SW 1271 (cell line): ENCODE measurements at places on chromosomes 5 and 9.

- DNase-seq = no peak
Measured at GRCh38 chr5:172173564-172174153, 14.4 kb downstream of the STK10 start.

DNA sequence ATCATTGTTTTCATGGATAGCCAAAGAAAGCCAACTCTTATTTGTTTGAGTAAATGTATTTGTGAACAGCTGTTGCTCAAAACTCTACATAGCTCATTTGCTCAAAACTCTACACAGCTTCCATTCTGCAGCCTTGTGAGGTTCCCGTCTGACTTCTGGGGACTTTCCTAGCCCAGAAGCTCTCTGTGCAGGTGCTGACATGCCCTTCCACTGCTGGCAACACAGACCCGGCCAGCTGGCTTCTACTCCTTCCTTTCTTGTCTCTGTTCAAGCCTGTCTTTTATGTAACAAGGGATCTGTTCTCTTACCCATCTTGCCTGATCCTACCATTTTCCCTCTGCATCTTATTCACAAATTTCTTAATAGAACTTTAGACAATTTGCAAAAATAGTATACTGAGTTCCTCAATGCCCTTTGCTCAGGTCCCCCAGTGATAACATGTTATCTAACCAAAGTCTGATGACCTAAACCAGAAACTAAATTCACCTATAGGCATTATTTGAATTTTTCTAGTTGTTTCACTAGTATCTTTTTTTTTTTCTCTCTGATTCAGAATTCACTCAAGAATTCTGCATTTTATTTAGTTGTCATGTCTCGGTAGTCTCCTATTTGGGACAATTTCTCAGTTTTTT is 556.5 kb upstream of the SEMA6A start:
- no peak for DNase-seq

- DNase-seq = no peak
Measured at GRCh38 chr9:33714989-33715388, 80.4 kb upstream of the PRSS3 start.

GRCh38 chr5:75727931-75728330 is 10.7 kb upstream of the POC5 start:
- DNase-seq = no peak

- DNase-seq = no peak
Measured at GRCh38 chr9:76877961-76878360, 28.0 kb downstream of the PRUNE2 start.

- DNase-seq = no peak
Measured at GRCh38 chr9:113296796-113297558, 6.2 kb downstream of the RNF183 start.

DNA sequence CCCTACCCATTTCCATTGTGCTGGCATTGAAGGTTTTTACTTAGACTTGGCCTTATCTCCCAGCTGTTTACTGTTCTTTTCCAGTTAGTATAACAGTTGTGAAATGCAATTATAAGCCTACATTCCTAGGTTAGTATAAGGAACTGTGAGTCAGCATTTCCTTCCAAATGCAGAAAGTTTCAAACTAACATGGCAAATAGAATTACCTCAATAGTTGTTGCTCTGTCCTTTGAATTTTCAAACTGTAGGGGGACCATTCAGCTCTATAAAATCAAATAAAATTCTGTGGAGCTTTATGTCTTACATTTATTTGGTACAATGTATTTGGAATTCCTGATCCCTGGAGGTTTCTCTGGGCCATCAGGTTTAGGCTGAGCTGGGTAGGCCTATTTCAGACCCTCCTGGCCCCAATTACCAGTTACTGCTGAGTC is 47.2 kb downstream of the ARHGEF28 start:
- DNase-seq = no peak

DNA sequence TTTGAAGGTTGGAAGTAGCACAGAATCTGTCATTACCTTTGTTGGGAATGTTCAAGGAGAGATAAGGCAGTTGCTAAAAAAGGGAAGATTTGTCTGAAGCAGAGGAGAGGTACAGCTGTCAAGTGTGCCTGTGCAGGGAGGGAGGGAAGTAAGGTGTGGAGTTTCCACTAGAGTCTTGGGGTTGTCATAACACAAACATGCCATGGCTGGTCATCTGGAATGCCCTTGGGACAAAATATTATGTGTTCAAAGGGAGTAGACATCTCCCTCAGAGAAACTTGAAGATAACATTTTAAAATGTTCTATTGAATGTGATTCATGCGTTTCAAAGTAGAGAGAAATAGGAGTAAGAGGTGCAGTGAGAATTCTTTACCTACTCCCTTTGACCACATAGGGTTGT is 95.0 kb downstream of the MUSK start:
- no peak for DNase-seq

GRCh38 chr5:83608122-83608521 is 112.5 kb downstream of the HAPLN1 start:
- peak; percentile 1 for DNase-seq

DNA sequence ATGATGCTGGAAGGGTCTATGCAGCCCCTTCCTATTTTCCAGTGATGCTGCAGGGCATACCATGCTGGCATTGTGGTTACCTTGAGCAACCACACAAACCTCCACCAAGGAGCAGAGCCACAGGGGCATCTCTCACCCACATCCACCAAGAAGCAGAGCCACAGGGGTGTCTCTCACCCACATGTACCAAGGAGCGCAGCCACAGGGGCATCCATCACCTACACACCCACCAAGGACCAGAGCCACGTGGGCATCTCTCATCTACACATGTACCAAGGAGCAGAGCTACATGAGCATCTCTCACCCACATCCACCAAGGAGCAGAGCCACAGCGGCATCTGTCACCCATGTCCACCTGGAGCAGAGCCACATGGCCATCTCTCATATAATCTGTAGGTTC is 8.8 kb upstream of the GM2A start:
- DNase-seq = no peak

GRCh38 chr5:136123236-136123768 is 9.3 kb upstream of the SMAD5 start:
- no peak for DNase-seq

DNA sequence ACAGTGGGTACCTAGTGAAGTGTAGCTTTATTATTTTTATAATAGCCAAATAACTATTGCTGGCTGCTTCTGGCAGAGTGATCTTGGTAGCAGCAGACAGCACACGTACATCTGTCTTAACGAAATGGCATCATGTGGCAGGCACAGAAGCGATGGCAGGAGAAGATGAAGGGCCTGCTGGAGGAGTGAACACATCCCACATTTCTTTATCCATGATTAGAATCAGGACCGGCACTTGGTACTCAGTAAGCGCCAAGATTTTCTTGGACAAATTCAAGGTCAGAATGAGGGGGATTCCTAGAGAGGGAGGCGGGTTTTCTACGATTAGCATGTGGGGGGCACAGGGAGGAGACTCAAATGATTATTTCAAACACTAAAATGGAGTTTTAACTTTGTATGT is 23.0 kb upstream of the ZNF366 start:
- DNase-seq = no peak

DNA sequence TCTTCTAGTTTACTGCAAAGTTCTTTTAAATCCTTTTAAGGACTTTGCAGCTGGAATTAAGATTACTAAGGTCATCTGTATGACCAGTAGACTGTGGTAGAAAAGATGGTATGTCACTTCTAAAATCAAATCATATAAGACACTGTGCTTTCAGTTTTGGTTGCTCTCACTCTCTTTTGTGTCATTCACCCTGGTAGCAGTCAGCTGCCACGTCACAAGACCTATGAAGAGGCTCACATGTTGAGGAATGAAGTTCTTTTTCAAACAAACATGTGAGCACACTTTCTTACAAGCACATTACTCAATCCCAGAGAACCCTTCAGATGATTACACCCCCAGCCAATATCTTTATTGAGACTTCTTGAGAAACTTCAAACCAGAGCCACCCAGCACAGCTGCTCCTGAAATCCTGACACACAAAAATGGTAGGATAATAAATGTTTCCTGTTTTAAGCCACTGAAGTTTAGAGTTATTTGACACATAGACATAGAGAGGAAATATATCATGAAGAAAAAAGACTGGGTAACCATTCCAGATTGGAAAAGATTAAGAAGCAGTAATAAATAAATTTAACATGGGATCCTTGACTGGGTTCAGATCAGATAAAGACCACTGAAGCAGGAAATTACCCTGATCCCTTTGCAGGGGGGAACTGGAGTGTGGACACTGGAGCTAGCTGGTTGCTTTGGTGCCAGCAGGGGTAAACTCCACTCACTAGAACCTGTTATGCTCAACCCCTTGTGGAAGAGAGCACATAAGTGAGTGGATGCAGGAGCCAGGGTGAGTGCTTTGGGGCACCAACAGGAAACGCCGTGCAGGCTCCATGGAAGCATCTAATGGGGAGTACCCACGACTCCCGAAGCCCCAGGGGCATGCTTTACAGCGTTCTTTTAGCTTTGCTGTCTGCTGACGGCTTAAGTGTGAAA is 64.1 kb downstream of the SLCO4C1 start:
- DNase-seq = no peak

DNA sequence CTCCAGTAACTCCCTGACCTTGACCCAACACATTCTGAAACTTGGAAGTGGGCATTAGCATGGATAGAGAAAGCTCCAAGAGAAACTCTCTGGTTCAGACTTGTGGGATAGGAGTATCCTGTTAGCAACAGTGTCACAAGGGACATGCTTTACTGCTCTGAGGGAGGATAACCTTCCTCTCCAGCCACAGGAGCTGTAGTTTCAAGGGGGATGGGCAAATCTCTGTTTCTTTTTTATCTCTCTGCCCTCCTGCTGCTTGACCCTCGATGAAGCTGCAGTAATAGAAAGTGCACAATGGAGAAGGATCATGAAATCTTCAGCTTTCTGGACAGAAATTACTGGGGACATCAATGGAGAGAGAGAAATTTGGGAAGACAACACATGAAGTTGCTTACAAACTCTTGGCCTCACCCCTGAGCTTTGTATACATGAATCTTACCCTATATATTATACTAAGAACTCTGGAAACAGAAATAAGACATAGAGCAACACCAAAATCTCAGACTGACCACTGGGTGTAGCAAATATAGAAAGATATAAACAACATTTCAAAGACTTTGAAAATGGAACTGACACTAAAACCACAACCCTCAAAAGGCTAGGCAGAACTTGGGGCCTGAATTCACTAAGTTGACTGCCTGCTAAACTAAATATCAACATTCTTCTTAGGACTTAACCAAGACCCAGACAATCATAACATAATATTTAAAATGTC is 471.0 kb upstream of the MEF2C start:
- no peak for DNase-seq

DNA sequence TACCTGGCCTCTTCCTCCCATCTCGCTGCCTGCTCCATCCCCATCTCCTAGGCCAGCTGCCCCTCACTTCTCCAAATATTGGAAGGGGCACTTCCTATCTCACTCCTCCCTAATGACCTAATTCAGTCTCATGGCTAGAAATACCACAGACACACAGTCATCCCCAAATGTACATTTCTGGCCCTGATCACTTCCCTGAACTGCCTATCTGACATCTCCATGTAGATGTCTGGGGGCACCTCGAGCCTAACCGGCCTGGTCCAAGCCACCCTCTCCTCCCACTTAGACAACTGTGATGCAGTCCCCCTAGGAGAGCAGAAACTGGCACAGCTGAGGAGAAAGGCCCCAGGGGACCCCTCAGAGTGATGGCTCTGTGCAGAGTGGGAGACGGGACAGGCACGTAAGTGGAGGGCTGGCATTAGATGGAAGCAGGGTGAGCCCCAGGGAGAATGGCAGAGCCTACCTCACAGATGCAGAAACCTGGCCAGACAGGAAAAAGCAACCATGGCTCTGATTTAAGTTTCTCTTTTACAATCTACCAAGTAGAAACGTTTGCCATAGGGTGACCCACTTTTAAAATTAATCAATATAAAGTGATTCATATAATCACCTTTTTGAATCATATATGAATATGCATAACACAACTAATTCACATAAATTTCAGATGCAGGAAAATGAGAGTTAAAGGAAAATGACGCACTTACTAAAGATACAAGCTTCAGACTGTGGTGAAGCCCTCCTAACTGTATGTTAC is 22.1 kb downstream of the CAMSAP1 start:
- DNase-seq = no peak

GRCh38 chr9:21856301-21857094 is 54.1 kb downstream of the MTAP start:
- no peak for DNase-seq

DNA sequence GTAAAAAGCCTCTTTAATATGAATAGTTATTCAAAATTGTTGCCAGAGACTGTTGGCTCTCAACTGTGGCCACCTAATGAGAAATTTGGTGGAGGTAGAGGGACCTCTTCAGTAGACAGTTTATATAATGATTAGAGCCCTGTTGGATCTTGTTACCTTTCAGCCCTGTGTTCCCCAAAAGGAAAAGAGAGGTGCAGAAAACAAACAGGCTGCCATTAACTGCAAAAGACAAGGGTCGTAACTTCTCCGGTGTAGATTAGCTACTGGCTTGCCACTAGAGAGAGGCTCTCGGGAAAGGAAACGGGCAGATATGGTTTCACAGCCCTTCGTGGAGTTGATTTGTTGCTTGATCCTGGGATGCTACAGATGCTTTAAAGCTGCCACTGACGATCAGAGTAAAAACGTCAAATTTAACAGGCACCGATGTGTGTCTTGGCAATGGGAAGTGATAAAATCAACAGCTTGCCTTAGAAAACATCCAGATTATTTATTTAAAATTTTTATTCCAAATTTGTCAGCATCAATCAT is 7.8 kb downstream of the FST start:
- no peak for DNase-seq

DNA sequence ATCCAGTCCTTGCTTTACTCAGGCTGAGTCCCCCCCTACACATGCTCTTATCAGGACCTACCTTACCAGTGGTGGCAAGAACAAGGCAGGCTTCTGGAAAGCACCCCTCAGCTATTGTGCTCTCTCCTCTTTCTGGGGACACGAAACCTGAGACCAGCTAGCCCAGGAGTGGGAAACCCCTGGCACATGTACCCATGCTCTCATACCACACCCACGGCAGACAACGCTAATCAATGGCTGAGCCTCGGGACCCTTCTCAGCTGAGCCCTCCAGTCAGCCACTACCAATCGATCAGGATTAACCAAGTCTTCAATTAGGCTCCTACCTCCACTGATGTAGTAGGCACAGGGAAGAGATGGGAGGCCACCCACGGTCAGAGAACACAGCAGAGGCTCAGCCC is 65.1 kb downstream of the VAV2 start:
- no peak for DNase-seq

DNA sequence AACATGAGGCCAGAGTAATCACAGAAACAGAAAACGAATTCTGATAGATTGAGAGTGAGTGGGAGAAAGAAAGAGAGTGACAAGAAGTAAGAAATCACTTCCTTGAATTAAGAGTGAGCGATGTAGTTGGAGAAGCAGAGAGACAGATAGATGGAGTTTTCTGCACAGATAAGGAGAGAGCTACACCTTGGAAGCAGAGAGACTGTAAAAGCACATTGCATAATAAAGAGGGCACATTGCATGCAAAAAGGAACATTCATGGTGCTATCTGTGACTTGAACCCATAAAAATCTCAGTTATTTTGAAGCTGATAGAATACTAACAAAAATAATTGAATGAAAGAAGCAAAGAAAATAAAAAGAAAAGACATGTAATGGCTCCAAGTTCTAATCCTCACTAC is 943.8 kb downstream of the NR2F1-AS1 start:
- DNase-seq = no peak
